ENCODE measurements at places on chromosomes 7 and 10.
A peak's percentile ranks its signal among the peaks of the same experiment; 100 is the strongest.

GRCh38 chr7:24773646-24774045 lies 16.4 kb upstream of the GSDME start:
- no peak for DNase-seq

DNA sequence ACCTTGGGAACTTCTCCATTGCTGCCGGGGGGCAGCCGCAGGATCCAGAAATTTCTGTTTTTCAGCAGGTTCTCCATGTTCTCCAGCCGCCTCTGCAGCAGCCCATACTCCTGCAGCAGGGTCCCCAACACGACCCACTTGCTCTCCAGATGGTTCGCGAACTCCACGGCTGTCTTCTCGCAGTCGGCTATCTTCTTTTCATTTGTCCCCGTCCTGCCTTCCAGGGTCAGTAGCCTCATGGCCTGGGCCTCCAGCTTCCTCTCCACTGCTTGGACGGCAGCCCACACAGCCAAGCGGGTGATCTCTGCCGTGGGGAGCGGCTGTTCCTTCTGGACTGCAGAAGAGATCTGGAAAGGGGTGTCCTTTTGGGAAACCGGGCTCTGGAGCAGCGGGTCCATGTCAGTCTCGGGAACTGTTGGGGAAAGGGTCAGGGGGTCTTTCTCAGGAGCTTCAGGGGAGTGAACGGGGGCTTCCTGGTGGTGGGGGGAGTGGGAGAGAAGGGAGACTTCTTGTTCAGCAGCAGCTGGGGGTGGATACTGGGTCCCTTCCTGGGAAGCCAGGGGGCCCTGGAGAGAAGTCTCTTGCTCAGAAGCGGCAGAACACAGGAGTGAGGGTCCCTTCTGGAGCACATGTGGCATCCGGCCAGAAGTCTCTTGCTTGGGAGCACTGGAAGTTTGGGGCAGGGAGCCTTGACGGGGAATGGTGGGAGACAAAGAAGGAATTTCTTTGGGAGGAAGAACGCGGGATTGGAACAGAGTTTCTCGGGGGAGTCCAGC lies 5.5 kb downstream of the ZNF777 start:
- DNase-seq: no peak

DNA sequence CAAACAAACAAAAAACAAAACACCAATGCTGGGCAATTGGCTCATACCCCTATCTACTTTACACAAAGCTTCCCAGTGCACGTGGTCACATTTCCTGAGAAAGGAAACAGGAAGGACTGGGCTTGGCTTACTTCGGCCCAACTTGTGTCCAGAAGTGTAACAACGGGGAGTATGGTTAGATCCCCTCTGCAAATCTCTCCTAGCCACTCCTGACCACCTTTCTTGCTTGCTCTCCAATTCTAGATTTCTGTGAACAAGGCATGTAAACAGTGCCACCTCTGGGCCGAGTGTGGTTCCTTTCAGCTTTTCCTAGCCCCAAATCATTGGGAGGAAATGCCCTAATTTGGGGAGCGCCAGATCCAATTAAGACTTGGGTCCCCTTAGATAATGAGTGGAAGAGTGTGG lies 21.0 kb upstream of the FRAT2 start:
- peak; percentile 50 for DNase-seq

GRCh38 chr7:98251601-98252424 lies at the start of gene TECPR1:
TECPR1 (minus strand) TSS chr7:98252232; CDS start chr7:98246146, 6,086 bp downstream.
- DNase-seq: peak; percentile 96
